NCI-H187 treated with DMSO at 0.1 percent for 48 hours (cell line): ENCODE measurements at places on chromosomes 5 and 9.

- no peak for DNase-seq
These were observed 401.6 kb downstream of the PDE4D start for GRCh38 chr5:59491945-59492344.

DNA sequence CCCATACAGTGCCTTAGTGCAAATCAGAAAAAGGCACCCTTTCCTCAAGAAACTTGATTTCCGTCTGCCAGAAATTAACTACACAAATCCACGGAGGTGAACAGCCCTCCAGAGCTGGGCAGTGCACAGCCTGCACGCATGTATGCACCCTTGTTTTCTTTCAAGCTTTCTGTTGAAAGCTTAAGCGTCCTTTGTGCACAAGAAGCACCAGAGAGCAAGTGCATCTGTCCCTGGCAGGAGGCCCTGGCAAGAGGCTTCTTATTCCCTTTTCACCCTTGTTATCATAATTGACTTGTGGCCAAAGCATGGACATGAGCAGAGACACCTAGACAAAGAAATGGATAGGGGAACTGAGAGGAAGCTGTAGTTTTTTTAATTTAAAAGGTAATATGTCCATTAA is 47.4 kb upstream of the ATG10 start:
- DNase-seq: no peak

- DNase-seq: no peak
These were observed 52.2 kb upstream of the GRAMD2B start for GRCh38 chr5:126370796-126371718.

DNA sequence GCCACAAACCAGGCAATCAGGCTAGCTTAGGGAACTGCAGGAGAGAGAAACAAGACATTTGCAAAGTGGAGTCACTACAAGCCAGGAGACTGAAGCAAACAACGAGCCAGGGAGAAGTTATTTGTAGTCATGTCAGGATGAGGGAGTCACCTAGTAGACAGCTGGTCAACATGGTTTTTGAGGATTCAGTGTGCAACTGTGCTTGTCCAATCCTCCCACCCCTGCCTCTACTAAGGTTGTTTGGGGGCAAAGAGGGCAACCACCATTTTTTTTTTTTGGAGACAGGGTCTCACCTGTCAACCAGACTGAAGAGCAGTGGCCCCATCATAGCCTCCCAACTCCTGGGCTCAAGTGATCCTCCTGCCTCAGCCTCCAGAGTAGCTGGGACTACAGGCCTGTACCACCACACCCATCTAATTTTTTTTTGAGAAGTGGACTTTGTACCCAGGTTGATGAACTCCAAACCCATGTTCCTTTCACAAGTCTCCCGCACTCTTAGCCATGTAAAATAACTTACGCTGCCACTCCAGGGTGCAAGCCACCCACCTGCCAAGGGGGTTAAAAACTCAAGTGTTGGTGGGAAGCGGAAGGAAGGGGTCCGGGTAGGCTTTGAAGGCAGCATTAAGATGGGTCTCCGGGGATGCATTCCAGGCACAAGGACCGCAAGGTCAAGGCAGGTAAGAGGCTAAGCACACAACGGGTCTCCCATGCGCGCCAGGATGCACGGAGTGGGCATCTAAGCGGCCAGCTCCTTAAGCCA is 995 bp downstream of the RPL35 start:
- DNase-seq: no peak

GRCh38 chr9:116286297-116286696 is 132.7 kb downstream of the PAPPA start:
- peak; percentile 66 for DNase-seq

DNA sequence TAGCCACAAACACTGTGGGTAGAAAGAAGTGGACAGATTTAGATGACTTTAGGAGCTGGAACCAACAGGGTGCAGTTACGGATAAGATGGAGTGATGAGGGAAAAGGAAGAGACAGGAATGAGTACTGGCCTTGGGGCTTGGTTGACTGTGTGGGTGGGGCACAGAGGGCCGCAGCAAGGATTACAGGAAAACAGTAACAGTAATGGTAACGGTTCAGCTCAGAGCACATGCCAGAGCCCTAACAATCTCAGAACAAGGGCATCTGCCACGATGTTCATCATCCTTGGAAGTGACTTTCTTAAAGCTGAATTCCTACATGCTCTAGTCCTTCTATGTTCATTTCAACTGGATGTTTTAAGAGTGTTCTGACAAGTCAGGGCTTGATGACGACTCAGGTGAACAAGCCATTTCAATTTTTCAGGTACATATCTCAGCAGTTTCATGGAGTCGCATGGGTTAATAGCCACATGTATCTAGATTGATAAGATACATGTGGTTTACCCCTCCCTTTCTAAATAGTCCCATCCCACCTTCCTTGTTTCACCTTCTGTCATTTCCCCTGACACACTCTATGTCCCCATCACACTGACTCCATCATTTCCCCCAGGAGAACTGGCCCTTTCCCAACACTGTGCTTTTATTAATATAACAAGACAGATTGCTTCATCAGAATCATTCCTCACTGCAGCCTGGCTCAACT is 65.0 kb downstream of the CEMIP2 start:
- no peak for DNase-seq
